ENCODE measurements at places on chromosomes 16 and 17.

DNA sequence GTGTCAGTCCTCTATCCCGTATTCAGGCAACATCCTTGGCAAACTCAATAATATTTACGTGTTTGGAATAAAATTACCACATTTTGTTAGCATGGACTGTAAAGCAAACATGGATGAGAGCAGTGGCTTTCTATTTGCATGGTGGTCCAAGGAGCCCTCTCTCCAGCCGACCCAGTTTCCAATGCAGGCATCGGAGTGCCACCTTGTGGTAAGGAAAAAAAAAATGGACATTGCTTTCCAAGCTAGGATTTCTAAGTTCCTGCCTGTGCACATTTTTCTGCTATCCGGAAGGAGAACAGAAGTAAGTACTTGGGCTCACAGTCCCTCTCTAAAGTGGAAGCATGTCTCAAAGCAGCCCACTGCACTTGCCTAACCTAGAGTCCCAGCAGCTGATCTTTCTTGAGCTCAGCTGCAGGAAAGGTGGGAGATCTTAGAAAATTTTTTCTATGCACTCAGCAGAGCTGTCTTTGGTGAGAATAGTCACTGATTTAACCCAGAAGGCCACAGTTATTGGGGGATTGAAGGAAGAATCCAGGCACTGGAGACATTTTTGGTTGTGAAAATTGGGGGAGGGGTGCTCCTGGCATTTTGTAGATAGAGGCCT lies 46.0 kb upstream of the ERCC4 start:
- no peak for DNase-seq

GRCh38 chr17:4365628-4366326 lies 698 bp downstream of the UBE2G1 start:
- peak; percentile 28 for DNase-seq

GRCh38 chr17:46928467-46929261 lies 5.7 kb downstream of the GOSR2 start:
- no peak for DNase-seq

- no peak for DNase-seq
These were observed 58.1 kb downstream of the MAP2K4 start for GRCh38 chr17:12078791-12079190.

DNA sequence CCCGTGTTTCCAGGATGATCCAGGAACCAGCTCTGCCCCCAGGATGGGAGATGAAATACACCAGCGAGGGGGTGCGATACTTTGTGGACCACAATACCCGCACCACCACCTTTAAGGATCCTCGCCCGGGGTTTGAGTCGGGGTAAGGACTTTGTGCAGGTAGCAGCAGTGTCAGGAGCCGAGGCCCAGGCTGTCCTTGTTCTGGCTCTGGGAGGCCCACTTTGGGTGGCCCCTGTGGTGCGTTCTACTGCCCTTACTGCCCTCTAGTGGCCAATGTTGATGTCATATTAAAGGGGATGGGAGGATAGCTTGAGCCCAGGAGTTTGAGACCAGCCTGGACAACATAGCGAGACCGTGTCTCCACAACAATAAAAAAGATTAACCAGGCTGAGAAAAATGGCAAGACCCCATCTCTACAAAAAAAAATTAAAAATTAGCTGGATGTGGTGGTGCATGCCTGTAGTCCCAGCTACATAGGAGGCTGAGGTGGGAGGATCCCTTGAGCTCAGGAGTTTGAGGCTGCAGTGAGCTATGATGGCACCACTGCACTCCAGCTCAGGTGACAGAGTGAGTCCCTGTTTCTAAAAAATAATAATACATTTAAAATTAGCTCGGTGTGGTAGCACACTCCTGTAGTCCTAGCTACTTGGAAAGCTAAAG lies 20.9 kb upstream of the CLEC18A start:
- peak; percentile 20 for DNase-seq

GRCh38 chr17:14427900-14428647 lies 127.2 kb downstream of the HS3ST3B1 start:
- DNase-seq: peak; percentile 12

DNA sequence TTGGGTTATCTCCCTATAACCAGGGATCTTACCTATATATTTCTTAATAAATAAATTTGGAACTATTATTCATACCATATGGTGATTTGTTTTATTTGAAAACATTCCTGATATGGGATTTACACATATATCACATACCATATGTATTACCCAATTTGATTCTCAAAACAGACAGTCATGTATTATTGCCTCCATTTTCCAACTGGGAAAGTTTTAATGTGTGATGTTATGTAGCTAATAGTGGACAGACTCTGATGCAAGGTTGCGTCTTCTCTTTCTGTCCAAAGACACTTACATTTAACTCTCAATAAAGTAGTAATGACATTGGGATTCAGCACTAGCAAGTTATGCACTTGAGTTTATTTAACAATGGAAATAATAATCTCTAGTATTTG lies 1.1 kb downstream of the KRTAP9-9 start:
- no peak for DNase-seq

GRCh38 chr17:7064261-7064660 lies 15.8 kb downstream of the CLEC10A start:
- DNase-seq: no peak

GRCh38 chr16:86181526-86181925 lies 282.6 kb downstream of the IRF8 start:
- DNase-seq: no peak

- DNase-seq: no peak
These were observed 144.3 kb upstream of the NOG start for GRCh38 chr17:56449176-56449575.

GRCh38 chr17:60154616-60155426 lies 5.0 kb downstream of the CA4 start:
- no peak for DNase-seq

DNA sequence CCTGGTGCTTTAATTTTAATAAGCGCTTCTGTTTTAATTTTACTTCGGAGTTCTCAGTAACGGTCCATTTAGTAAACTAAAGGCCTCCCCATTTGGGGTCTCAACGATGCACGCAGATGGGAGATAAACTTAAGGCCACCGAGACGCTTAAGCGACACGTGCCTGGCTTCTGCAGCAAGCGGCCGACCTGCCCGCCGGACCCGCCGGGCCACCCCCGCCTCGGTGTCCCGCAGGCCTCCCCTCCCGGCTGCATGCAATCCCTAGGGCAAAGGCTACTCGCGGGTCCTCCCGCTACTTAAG lies 592 bp downstream of the GCSH start:
- DNase-seq: no peak

DNA sequence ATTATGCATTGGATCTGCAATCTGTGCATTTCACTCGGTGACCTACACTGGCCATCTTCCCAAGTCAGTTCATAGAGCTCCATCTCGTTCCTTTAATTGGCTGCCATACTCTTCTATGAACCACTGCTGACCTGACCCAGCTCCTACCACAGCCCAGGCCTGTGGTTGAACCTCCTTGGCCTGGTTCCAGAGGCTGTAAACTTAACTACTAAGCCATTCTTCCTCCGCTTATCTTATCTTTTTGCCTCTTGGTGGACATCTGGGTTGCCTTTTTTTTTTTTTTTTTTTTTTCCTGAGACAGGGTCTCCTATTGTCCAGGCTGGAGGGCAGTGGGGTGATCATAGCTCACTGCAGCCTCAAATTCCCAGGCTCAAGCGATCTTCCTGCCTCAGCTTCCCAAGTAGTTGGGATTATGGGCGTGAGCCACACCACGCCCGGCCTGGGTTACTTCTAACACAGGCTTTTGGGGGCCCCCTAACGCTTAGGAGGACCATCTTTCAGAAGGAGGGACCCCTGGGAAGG lies 18.3 kb downstream of the COQ7 start:
- DNase-seq: no peak

DNA sequence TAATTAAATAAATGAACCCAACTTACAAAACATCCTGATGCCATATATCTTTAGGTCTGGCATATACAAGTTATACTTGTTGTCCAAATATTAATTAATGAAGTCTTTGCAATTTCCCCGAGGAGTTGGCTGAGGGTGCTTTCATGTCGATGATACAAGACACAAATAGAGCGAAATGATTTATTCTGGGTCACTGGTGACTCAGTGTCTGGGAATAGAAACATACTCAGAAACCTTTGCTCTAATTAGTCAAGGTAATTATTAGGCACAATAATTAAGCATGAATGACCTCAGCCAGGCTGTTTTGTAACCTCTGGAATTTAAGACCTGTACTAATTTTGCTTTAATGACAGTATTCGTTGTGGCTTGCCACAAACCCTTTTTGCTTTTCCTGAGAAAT lies 37.0 kb upstream of the HAPSTR1 start:
- DNase-seq: no peak

DNA sequence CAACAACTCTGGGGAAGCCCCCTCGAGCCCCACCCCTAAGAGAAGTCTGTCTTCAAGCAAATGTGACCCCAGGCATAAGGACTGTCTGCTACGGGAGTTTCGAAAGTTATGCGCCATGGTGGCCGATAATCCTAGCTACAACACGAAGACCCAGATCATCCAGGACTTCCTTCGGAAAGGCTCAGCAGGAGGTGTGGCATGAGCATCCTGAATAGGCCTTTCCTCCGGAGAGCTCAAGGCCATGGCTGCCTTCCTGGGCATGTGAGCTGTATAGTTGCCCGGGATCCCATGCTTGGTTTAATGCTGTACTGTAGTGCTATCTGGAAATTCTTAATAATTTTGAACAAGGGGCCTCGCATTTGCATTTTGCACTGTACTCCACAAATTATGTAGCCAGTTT lies 9.2 kb downstream of the LIG3 start:
- no peak for DNase-seq

- no peak for DNase-seq
These were observed 56.7 kb downstream of the METRNL start for GRCh38 chr17:83136156-83136555.

DNA sequence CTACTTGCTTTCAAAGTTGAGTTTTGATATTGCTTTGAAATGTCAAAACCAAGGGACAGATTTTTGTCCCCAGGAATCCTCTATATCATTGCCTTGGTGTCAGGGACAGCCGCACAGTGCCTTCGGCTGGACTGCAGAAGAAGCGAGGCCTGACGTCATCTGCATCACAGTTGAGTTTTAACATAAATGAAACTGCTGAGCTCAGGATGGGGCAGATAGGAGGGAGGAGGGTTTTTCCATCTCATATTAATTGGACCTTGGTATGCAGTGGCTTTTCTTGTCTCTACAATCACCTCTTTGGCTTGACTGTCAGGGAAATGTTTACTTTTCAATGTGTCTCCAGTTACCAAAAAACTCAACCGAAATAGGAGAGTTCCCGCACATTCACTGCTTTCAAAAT lies 111.3 kb downstream of the AATF start:
- DNase-seq: no peak

DNA sequence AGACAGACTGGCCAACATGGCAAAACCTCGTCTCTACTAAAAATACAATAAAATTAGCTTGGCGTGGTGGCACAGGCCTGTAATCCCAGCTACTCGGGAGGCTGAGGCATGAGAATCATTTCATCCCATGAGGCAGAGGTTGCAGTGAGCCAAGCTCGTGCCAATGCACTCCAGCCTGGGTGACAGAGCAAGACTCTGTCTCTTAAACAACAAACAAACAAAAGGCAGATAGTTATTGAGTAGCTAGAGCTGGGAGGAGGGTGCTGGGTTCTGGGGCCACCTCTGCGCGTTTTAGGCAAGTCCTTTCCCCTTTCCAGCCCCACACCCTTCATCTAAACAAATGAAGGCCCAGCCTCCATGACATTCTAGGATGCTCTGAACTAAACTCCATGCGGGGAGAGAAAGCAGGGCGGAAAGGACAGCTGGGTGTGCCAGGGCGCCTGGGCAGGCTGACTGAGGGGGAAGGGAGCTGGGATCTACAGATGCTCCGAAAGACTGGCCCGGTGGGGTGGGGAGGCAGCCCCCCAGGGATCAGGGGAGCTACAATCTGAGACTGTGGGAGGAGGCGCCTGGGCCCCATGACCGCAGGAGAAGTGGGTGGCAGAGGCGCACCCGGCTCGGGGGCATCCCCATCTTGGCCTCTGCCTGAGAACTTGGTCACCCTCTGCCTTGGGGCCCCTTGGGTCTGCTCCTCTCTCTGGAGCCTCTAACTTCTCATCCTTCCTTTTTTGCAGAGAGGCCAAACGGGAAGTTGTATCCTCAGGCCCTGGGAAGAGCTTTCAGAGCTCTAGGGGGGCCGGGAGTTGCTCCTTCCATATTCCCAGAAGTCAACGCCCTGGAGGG lies 910 bp downstream of the ITGAL start:
- DNase-seq: peak; percentile 65

- DNase-seq: peak; percentile 34
These were observed 388 bp downstream of the OXLD1 start for GRCh38 chr17:81666092-81666341.

DNA sequence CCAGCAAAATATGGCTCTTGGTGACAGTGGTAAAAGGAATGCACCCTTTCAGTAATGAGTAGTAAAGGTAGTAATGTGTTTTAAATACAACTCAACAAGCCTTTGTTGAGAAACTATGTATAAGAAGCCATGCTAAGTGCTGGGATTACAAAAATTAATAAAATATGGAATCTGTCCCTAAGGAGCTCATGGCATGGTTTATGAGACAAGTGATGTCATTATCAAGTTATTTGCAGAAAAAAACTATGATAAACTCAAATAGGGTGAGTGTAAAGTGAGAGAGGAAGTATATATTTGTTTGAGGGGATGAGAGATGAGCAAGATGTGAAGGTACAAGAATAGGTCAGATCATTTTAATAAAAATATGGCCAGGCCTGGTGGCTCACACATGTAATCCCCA lies 76.9 kb downstream of the NF1 start:
- DNase-seq: no peak

DNA sequence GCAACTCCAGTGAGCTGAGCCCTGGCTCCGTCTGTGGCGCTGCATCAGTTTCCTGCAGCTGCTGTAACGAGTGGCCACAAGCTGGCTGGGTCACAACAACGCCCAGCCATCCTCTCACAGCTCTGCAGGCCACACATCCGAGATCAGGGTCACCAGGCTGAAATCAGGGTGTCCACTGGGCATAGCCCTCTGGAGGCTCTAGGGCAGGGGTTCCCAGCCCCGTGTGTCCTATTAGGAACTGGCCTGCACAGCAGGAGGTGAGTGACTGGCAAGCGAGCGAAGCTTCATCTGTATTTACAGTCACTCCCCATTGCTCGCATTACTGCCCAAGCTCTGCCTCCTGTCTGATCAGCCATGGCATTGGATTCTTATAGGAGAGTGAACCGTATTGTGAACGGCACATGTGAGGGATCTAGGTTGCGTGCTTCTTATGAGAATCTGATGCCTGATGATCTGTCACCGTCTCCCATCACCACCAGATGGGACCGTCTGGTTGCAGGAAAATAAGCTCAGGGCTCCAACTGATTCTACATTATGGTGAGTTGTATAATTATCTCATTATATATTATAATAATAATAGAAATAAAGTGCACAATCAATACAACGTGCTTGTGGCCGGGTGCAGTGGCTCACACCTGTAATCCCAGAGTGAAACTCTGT lies 176.5 kb downstream of the SEC14L1 start:
- DNase-seq: no peak

DNA sequence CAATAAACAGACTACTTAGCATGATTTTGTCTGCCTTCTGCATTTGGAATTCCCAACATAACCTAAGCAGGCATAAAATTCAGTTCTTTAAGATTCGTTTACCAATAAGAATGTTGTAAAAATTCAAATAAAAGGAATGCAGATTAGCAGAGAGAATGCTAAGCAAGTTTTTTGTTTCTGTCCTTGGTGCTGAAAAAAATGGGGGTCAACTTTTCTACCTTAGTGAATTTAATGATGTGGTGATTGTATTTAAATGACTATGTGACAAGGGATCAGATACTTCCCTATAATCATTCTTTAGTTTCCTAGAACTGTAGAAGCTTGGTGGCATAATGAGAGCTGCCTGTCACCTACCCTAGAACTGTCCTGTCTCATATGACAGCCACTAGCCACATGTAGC lies 159.5 kb downstream of the RBFOX1 start:
- no peak for DNase-seq

GRCh38 chr16:57268804-57269800 lies 15.4 kb downstream of the PLLP start:
- DNase-seq: no peak
